Ecto neural progenitor cell (in vitro differentiated cells): ENCODE measurements at places on chromosomes 4 and X.

- DNase-seq = no peak
Measured at GRCh38 chrX:109655502-109656201, 30.7 kb upstream of the KCNE5 start.

DNA sequence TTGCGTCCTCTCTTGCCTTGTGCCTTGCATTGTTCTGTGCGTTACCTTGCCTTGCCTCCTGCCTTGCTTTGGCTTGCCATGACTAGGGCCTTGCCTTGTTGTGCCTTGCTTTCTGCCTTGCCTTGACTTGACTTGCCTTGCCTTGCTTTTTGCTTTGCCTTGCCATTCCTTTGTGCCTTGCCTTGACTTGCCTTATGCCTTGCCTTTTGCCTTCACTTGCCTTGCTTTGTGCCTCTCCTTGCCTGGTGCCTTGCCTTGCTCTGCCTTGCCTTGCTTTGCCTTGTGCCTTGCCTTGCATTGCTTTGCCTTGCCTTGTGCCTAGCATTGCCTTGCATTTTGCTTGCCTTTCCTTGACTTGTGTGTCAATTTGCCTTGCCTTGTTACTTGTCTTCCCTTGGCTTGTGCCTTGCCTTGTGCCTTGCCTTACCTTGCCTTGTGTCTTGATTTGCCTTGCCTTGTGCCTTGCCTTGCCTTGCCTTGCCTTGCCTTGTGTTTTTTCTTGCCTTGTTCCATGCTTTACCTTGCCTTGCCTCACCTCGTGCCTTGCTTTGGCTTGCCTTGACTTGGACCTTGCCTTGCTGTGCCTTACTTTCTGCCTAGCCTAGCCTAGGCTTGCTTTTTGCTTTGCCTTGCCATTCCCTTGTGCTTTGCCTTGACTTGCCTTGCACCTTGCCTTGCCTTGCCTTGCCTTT, 95.8 kb downstream of the TAB3 start:
- no peak for DNase-seq

DNA sequence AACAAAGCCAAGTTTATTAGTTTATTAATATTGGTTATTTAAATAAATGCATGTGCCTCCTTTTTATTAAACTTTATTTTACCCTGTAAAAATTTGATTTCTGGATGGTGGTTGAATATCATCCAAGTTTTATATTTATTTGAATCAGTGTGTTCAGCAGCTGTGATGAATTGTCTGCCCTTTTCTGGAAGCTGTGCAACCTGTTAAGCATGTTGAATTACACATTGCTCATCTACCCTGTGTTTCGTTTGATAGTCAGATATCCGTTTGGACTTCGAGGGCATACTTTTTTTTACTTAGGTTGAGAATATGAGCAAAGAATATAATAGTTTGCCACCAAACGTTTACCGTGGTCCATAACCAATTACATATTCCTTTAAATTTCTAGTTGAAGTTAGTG, 95.8 kb upstream of the TENM3 start:
- no peak for DNase-seq

GRCh38 chrX:107775734-107776511, at the start of gene TSC22D3:
TSC22D3 (minus strand) TSS chrX:107775787; CDS start chrX:107775419, 368 bp downstream.
- peak; percentile 83 for DNase-seq

DNA sequence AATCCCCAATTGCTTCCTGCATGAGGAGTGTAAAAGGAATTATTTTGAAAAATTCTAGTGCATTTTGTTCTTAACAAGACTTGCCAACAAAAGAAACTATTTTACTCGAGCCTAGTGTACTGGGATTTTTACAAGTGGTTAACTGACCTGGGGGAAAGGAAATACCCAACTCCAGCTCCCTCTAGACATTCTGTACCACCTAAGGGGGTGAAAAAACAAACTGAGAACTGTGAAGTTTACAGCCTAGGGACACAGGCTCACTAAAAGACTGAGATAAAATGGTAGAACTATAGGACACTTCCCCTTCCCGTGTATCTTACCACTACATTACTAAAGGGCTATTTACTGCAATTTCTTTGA, 2.6 kb upstream of the ADH5 start:
- no peak for DNase-seq

GRCh38 chrX:12961196-12961718, 13.7 kb upstream of the TMSB4X start:
- DNase-seq = no peak

DNA sequence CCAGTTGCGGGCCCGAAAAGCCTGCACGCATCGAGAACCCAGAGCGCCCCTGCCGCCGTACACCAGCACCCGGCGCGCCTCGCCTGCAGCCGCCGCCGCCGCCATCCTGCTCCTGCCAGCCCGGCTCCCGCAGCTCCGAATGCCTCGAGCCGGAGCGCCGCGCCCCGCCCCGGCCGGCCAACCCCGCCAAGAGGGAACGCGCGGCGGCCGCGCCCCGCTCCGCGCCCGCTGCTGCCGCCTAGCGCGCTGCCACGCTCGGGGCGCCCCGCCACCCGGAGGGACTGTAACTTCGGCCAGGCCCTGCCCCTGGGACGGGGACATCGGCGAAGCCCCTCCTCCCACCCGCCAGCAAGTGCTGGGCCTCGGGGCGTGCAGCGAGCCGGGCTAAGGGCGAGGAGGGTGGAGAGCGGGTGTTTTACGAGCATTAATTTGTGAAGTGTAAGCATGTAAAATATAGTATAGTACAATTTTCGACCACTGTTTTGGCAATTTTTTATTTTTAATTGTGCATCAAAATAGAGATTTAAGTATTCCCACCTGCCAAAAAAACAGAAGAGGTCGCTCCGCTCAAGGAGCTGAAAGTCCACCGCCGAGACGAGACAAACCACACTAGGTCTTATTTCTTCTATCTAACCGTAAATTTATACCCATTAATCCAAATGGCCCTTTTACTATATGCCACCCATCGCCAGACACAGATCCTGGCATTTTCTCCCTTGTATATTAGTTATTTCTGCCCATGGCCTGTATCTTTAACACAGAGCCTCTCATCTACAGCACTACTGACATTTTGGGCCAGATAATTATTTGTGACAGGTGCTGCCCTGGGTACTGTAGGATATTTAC, at the start of gene QDPR:
Gene QDPR (minus strand): TSS at position 141 of the 846 bp plus-strand sequence. CDS start 36 bp downstream, at position 105.
- DNase-seq = peak; percentile 90

- DNase-seq = no peak
Measured at GRCh38 chr4:71254451-71255012, 84.3 kb upstream of the SLC4A4 start.

DNA sequence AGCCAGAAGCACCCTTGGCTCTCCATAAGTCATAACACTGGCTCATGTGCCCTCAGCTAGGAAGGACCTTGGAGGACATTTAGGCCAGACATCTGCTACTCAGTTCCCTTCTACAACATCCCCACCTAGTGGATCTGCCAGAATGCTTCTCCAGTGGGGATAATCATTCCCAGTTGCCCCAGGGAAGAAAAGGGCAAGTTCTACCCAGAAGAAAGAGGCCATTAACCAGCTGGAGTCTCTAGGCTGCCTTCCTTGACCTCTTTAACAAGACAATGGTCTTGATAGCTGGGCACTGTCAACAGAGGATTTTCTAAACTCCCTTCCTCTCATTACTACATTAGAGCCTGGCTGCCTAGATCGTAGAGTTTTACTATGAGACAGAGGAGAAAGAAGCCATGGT, 42.0 kb downstream of the LGI2 start:
- DNase-seq = peak; percentile 55

DNA sequence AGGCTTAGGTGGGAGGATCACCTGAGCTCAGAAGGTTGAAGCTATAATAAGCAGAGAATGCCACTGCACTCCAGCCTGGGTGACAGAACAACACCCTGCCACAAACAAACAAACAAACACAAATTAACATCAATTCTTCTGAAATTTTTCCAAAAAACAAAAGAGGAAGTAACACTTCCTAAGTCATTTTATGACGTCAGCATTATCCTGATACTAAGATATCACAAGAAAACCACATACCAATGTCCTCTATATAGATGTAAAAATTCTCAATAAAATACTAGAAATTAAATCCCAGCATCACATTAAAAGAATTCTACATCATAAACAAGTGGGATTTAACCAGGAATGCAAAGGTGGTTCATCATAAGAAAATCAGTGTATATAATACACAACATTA, 64.4 kb upstream of the STK26 start:
- no peak for DNase-seq

GRCh38 chr4:145939856-145940255, 1.2 kb upstream of the ZNF827 start:
- DNase-seq = no peak

DNA sequence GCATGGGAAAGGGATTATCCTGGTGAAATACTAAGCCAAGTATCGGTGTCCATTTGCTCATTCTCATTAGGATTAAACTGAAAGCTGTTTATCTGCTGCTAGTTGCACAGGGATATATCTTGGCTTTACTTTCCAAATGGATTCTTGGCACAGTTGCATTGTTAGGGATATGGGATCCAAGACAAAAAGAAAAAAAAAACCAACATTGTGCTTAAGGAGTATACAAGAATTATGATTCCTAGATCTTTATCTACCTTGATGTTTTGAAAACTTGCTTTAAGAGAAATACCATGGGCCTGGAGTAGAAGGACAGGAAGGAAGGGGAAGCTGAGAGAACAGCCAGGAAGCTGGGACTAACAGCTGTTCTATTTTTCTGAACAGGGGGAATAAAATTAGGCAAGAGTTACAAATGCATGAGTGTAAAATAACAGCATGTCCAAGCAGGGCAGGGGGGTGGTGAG, 107.6 kb downstream of the ATXN3L start:
- DNase-seq = no peak

GRCh38 chrX:40154853-40155588, 57.3 kb upstream of the BCOR start:
- peak; percentile 84 for DNase-seq

DNA sequence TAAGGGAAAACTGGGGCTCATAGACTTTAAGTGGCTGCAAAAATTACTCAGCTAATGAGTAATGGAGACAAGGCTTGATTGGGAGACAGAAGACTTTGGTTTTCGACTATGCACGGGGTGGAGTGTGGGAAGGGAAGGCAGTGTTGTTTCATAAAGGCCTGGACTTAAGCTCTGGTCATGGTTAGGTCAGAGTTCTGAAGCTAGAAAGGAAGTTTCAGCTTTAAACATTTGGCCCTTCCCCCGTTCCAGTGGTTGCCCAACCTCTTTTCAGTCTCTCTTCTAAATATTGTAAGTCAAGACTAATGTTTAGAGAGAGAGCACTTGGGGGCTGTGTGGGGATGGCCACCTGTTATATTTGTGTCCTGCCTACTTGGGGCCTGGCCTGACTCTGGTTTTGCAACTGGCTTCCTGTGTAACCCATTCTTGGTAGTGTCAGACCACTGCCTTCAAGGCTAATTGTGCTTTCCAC, 21.0 kb downstream of the MSN start:
- no peak for DNase-seq

DNA sequence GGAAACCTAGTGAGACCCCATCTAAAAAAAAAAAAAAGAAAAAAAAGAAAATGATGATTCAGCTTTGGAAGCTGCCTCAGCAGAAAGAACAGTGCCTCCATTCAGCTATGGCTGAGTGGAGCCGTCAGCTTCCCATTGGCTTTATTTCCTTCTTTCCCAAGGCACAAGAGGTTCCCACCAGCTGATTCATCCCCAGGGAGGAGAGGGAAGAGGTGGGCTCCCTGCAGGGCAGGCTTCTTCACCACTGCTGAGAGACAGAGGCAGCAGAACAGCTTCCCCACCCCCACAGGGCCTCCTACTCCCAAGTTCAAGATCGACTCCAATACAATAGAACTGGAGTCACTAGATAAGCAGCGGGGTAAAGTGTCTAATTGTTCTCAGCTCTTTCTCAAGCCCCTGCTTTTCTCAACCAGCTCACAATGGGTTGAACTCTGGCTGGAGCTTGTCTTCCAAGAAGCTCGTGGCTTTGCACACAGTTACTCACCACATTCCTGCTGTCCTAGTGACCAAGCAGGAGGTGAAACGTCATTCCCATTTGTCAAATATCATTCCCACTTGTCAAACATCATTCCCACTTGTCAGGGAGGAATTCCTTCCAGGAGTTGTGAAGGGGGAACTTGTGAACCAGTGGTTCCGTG, 47.8 kb downstream of the FHDC1 start:
- no peak for DNase-seq

- no peak for DNase-seq
Measured at GRCh38 chrX:113529426-113530013, 688.9 kb upstream of the AMOT start.

DNA sequence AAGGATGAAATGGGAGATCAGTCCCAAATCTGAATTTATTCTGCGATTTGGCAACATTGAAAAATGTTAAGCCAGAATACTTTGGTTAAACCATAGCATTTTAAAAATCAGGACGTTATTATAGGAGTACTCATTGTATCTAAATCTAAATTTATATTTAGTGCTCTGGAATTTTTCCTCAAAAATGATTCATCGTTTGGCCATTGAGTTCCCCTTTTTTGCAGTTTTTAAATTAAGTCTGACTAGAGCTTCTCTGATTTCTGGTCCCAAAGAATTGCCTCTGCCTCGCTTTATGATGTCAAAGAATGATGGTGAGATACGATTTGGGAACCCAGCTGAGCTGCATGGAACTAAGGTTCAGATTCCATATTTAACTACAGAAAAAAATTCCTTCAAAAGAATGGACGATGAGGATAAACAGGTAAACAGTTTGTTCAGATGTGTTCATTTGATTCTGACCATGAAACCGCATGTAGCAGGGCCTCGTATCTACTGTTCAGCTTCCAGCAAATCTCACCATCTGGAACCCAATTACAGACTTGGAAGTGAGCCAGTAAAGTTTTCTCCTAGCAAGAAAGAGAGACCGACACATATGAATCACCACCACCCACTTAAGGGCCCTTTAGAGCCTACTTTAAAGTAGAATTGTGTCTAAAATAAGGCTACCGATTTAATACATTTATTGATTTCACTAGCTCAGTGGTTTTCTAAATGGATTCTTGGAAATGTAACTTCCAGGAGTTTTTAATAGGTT, 75.6 kb downstream of the REPS2 start:
- no peak for DNase-seq

DNA sequence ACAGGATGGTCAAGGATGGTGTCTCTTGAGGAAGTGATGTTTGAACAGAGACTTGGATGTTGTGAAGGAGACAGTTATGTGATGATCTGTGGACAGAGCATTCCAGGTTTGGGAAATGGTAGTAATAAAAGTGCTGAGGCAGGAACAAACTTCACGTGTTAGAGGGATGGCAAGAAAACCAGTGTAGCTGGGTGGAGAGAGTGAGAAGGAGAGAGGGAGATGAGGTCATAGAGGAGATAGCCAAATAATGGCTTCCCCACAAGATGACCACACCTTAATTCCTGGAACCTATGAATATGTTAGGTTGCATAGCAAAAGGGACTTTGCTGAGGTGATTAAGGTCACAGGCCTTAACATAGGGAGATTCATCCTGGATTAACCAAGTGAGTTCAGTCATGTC, 75.6 kb upstream of the GPR50 start:
- no peak for DNase-seq

- no peak for DNase-seq
Measured at GRCh38 chrX:10016519-10017132, 49.5 kb downstream of the CLDN34 start.

DNA sequence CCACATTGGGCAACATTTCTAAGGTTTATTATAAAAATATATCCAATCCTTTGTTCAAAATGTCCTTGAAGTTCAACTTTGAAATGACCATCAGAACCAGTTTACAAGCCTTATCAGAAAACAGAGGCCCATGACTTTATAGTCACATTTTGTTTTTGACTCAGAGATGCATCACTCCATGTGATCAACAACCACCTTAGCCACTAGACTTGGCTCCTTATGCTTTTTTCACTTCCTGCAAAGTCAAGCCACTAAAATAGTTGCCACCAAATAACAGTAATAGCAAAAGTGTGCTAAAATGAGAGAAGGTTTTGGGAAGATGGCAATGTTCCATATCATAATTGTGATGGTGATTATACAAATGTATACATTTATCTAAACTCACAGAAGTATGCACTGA, 181.7 kb downstream of the MAML3 start:
- DNase-seq = no peak
